Stimulated activated CD4-positive, alpha-beta T cell treated with anti-CD3 and anti-CD28 coated beads, Interleukin-1b, Interleukin-23, amount 100 ng/mL, for 48 hours (primary cell): ENCODE measurements at places on chromosomes 3 and 15.

- no peak for DNase-seq
Measured at GRCh38 chr3:46670891-46671427, 22.5 kb downstream of the ALS2CL start.

GRCh38 chr3:88002448-88002847 lies 56.4 kb downstream of the CGGBP1 start:
- no peak for DNase-seq

DNA sequence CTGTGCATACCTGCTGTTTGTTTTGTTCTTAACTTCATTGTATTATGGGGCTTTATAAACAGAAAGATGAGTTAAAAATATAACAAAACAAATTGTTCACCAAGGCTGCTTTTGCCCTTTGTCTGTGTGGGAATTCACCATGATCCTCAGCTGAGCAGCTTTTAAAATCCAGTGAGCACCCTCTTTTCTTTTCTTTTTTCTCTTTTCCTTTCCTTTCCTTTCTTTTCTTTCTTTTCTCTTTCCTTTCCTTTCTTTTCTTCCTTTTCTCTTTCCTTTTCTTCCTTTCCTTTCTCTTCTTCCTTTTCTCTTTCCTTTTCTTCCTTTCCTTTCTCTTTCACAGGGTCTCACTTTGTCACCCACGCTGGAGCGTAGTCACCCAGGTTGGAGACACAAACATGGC lies 38.3 kb downstream of the RAB8B start:
- DNase-seq = no peak

DNA sequence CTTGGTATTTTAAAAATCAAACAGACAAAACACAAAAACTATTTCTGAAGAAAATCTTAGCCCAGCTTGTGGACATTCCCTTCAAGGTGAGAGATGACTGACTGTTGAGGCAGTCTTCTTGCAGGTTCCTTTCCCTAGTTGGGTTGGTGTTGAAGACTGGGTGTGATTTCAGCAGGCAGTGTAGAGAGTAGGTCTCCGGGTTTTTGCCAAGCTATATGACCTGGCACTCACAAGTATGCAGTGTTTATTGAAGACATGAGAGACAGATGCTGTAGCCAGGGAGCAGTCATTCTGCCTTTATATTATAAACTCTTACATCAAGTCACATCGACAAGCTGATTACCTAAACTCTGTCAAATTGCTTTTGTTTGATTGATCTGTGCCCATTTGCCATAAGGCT lies 17.5 kb downstream of the SENP8 start:
- no peak for DNase-seq

DNA sequence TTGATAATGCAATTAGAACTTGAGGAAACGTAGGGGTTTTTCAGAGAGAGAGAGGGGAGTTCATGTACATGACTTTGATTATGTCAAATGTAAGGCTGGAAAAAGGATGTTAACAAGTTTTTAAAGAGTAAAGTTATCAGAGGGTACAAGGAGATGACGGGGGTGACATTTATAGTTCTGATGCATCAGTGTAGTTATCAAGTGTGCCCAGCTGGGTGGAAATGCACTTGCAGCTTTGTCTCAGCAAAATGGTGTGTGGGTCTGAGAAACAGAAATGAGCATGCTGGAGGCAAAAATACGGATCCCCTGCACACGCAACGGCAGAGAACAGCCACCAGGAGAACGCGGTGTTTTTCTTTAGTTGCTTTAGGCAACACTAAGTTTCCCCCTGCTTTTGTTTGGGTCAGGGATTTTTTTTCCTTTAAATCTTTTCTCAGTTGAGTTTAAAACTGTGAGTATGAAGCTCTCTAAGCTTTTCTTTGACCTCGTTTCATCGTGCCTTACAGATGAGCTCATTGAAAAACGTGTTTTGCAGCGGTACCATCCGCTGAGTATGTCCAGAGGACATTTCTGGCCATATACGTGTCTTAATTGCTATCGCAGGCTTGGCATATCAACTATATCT lies 205.4 kb downstream of the PDZRN3 start:
- no peak for DNase-seq

- no peak for DNase-seq
Measured at GRCh38 chr3:72238801-72239200, 453.9 kb upstream of the PROK2 start.

- DNase-seq = no peak
Measured at GRCh38 chr3:163766112-163766511, 1312.2 kb downstream of the SI start.

DNA sequence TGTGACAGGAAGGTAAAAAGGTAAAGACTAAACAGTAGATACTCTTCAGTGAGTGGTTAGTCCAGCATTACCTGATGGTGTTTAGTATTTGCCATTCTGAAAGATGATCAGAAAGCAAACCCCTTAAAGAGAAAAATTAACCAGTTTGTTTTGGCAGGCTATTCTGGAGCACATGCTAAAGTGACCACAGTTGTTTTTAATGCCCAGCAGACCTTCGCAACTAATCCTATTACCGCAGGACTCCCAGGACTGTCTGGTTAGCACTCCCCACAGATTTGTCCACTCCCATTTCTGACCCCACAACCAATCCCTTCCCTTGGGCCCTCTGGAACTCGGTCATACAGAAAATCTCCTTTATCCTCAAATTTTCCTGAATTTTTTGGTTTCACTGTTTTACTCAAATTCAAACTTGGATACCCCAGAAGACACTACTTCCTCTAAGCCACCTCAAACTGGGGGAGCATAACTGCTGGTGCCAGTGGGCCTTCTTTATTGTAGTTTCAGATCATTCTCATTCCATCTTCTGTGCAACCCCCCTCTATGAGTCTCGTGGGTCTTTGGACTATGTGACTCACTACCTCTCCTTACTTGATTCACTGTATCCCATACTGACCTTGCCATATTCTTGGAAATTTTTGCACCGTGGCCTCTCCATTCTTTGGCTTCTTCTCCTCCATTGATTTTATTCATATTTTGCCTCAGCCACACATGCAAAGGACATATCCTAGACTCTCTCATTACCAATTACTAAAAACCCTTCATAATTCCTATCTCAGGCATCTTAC lies 104.4 kb downstream of the RBMS3 start:
- no peak for DNase-seq

- no peak for DNase-seq
Measured at GRCh38 chr3:149902498-149903139, 68.1 kb downstream of the PFN2 start.

DNA sequence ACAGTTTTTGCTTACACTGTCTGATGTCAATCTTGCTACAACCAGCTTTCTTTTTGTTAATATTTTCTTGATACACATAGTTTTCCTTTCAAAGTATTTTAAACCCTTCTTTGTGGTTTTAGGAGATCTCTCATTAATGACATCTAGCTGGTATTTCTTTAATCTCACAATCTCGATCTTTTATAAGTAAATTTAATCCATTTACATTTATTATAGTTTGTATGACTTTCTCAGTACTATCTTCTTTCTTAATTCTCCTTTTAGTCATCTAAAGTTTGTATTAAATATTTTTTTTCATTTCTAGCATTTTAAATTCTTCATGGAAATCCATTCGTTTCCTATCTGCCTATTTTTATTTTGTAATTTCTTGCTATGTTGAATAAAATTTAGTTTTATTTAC lies 55.4 kb downstream of the MRPL3 start:
- DNase-seq = no peak

DNA sequence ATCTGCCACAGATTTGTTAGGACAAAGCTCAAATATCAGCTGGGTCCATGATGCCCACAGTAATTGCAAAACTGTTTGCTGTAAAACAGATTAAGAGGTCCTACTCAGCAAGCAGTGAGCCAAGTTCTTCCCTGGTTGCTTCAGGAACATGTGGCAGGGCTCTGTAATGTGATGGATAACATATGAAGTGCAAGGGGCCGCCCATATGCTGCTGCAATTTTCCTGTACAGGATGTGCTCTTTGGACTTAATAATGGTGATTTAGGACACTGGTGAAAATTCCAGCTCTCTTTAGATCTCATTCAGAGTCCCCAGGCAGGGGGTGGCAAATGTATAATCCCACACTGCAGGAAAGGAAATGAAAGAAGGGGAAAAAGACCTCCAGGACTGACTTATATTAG lies 289.4 kb downstream of the LSAMP start:
- no peak for DNase-seq

- no peak for DNase-seq
Measured at GRCh38 chr3:108489776-108490175, 20.6 kb downstream of the MYH15 start.

DNA sequence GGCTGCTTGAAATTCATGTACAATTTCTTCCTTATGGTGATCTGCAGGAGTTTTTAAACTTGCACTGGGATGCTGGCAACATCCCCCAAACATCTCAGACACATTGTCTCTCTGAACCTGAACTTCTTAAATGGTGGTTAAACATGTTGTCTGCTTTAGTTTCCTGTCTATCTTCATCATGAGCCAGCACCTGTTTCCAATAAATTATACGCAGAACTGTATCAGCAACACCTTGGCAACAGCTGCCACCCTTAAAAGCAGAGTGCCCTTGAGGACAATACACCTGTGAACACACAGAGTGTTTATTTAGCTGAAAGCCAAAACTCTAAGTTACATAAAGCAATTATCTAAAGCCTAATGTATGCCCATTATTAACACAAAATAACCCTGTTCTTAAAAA lies 242.9 kb downstream of the WNT5A start:
- no peak for DNase-seq

- DNase-seq = no peak
Measured at GRCh38 chr15:44836094-44836493, 99.8 kb downstream of the TRIM69 start.

DNA sequence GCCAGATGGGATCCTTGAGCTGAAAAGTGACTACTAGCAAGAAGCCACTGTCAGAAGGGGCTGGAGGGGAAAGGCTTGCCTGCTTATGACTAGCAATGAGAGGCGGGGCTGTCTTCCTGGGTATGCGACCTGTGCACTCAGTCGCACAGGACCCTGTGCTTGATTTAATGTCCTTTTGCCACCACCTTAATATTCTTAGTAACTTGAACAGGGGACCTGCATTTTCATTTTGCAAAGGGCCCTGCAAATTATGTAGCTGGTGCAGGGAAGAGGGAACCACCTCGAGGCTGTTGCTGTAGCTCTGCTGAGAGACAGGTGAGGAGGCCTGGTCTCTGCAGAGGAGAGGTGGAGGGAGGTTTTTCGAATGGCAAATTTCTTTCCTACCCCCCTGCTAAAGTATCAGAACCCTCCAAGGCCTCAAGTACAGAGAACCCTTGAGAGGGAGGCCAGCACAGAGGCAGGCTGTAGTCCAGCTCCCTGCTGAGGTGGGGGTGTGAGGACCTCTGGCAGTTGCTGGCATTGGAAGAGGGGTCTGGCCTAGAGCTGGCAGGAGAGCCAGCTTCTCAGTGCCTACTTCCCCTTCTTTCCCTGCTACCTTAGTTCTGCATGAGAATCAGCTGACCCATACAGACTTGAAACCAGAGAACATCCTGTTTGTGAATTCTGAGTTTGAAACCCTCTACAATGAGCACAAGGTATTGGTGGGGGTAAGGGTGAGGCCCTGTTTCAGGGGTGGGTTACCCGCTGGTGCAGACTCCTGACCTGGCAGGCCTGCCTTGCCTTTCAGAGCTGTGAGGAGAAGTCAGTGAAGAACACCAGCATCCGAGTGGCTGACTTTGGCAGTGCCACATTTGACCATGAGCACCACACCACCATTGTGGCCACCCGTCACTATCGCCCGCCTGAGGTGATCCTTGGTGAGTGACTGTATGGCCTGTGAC lies 11.4 kb downstream of the CLK3 start:
- no peak for DNase-seq

DNA sequence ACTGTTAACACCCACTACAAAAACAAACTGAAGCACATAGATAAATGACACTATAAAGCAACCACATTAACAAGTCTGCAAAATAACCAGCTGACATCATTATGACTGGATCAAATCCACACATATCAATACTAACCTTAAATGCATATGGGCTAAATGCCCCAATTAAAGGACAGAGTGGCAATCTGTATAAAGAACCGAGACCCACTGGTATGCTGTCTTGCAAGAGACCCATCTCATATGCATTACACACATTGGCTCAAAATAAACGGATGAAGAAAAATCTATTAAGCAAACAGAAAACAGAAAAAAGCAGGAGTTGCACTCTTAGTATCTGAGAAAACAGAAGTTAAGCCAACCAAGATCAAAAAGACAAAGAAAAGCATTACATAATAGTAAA lies 1375.4 kb downstream of the ZPLD1 start:
- no peak for DNase-seq

GRCh38 chr3:112409041-112409440 lies 76.1 kb downstream of the CD200 start:
- no peak for DNase-seq
